ENCODE measurements at places on chromosomes 7 and 10.
A peak's percentile ranks its signal among the peaks of the same experiment; 100 is the strongest.

DNA sequence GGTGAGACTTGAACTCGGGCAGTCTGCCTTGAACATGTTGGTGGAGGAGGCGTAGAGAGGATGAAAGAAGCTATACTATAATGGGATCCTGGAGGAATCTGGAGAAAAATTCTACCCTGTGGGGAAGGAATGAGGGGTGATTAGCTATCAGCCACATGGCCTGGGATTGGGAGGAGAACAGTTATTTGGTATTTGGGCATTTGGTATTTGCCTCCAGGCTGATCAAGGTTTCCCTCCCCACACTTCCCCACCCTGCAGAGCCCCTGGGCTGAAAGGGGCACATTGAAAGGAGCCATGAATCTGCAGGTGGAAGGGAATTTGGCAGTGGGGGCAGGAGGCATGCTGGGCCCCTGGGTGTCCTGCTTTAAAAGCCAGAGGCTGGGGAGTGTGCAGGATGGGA, 235.3 kb downstream of the INHBA start:
- no peak for DNase-seq

DNA sequence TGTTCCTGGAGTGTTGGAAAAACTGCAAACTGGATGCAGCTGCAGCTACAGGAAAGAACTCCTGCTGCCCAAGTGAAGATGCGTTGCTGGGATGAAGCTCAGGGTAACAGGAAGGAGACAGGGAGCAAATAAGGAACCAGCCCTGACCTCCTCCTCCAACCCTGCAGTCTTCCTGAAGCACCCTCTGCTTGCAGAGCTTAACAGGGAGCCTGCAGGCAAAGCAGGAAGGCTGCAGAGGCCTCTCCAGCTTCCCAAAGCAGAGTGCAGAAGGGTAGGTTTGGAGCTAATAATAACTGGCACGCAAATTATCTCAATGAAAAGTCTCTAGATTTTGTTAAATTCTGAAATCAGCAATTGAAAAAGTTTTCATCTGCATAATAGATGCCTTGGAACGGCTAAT, 92.5 kb downstream of the SORCS1 start:
- no peak for DNase-seq

DNA sequence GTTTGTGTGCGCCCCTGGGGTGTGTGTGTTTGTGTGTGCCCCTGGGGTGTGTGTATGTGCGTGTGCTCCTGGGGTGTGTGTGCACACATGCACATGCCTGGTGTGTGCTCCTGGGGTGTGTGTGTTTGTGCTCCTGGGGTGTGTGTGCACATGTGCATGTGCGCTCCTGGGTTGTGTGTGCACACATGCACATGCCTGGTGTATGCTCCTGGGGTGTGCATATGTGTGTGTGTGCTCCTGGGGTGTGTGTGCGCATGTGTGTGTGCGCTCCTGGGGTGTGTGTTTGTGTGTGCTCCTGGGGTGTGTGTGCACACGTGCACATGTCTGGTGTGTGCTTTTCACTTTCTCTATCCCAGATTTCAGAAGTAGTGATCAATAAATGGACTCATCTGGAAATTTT, 321.0 kb downstream of the WDR37 start:
- DNase-seq = no peak

- no peak for DNase-seq
Observed at GRCh38 chr7:50857804-50858489, 75.3 kb upstream of the GRB10 start.

GRCh38 chr7:2209961-2210323, 22.8 kb downstream of the MAD1L1 start:
- DNase-seq = no peak

DNA sequence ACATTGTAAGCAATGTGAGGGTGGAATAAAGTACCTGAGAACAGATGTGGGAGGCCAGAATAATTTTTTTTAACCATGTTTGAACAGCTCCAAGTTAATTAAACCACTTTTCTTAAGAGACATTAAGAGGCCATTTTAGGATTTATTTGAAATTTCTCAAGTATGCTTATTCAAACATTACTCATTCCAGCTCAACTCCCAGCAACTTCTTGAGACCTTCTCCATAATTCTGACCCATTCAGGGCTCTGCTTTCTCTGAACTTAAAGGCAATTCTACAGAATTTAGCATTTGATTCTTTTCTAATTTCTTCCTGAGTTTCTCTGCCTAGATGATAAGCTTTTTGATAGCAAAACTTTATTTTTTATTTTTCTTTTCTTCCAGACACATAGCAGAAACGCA, 314.5 kb downstream of the CAMK1D start:
- no peak for DNase-seq

DNA sequence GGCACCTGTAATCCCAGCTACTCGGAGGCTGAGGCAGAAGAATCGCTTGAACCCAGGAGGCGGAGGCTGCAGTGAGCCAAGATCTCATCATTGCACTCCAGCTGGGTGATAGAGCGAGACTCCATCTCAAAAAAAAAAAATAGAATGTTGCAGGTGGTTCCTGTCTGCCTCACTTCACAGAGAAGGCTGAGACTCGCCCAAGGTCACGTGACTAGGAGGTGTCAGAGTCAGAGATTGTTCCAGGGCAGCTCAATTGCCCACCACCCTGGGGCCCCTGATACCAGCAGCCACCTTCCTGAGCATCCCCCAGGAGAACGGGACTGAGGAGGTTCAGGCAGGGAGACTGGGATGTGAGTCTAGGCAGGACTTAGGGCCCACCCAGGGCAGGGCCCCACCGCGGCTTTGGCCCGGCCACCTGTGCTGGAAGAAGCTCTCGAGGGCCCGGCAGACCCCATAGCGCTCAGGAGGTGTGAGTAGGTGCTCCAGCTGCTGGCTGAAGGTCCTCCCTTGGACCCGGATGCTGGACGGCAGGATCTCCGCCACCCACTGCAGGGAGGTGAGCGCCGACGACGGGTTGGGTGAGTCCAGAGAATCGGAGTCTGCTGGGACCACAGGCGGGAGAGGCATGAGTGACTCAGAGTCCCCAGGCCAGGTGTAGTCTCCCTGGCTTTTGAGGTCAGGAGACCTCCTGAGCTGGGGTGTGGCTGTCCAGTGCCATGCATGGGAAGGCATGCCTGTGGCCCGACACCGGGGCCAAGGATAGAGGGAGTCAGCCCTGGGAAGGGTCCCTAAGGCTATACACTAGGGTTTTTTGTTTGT, 30.9 kb downstream of the GRID2IP start:
- DNase-seq = peak; percentile 50

DNA sequence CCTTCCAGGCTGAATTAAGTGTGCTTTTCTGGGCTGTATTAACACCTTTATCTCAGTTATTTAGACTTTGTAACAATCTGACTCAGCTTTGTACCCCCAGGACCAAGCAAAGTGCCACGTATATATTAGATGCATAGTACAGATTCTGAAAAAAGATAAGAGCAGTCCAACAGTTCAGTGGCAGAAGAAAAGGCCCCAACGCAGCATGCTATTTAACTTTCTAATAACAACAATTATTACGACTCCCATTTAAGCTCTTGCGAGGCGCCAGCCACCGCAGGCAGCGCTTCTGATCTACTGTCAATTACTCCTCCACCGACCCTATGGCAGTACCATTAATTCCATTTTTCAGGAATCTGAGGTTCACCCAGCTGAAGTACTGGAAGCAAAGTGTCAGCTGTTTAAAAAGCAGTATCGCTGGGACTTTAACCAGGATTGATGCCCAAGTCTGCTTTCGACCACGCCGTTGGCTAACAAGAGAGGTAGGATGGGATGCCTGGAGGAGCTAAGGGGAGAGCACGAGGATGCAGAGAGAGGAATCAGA, 638 bp downstream of the LIPA start:
- DNase-seq = no peak

DNA sequence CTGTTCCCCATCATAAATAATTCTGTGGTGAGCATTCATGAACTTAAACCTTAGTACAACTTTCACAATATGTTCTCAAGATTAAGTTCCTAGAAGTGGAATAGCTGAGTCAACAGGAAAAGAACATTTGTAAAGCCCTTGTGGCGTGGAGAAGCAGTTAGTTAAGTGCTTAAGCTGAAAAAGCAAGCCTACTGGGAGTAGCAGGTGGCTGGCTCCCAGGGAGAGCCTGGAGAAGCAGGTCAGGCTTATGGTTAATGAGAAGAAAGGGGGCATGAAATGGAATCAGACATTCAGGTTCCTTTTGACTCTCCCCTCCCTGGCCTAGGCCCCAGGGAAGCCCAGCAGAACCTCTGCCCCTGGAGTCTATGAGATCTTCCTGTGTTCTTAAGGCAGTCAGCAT, 35.3 kb downstream of the VSTM4 start:
- no peak for DNase-seq

DNA sequence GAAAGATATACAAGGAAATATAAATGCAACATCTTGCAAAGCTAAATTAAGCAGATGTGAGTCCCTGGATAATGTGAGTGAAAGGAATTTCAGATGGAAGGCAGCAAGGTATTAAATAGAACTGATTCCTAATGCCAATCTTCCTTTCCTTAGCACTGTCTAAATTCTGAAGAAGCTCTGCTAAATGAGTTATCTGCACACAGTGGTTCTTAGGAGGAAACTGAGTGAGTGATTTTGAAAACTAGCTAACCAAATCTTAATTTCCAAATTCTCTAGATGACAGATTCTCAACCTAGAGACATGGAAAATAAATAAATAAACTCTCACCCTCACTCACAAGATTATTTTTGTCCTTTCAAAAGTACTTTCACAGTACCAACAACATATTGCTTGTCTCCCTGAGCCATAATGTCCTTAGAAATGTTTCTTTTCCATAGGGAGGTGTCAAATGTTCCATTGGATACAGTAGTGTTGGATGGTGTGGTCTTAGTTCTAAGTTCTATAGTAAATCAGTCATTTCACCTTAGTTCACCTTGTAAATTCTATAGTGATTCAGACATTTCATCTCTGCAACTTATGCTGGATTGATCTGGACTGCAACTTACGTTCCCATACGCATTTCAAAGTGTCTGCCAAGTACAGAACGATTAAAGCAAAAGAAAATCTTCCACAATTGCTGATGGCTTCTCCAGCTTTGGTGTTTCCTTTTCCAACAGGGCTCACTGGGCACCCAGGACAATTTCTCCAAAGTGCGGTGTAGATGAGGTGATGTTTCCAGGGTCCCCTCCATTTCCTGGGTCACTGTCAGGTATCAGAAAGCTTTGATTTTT, 145.4 kb upstream of the FAM171A1 start:
- DNase-seq = no peak

DNA sequence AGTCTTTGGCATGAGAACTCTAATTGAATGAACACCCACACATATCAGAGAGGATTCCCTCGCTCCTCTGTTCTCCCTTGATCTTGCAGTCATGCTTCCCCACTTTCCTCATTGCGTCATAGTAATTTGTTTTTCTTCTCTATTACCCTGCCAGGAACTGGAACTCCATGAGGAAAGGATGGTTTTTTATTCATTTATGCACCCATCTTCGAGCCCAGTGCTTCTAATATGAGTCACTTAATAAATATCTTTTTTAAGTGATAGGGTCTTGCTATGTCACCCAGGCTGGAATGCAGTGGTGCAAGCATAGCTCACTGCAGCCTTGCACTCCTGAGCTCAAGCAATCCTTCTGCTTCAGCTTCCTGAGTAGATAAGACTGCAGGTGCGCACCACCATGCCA, 83.5 kb downstream of the OTUD1 start:
- DNase-seq = no peak

DNA sequence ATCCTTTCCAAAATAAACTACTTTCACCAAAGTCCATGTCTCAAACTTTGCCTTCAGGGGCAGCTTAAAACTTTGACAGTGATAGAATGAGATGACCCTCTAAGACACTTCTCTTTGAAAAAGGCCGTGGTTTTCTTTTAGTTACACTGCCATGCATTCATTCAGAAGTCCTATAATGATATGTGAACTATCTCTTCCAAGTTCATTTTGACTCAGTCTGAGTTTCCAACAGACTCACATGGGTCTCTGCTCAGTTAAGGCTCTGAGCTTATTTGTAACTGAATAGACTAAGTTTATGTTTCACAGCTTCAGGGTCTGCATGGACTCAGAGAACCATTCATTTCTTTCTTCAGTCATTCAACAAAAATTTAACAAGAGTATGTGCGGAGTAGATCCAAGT, 208.9 kb upstream of the PRSS1 start:
- no peak for DNase-seq

GRCh38 chr7:6234384-6234783, 38.0 kb downstream of the CYTH3 start:
- peak; percentile 49 for DNase-seq

DNA sequence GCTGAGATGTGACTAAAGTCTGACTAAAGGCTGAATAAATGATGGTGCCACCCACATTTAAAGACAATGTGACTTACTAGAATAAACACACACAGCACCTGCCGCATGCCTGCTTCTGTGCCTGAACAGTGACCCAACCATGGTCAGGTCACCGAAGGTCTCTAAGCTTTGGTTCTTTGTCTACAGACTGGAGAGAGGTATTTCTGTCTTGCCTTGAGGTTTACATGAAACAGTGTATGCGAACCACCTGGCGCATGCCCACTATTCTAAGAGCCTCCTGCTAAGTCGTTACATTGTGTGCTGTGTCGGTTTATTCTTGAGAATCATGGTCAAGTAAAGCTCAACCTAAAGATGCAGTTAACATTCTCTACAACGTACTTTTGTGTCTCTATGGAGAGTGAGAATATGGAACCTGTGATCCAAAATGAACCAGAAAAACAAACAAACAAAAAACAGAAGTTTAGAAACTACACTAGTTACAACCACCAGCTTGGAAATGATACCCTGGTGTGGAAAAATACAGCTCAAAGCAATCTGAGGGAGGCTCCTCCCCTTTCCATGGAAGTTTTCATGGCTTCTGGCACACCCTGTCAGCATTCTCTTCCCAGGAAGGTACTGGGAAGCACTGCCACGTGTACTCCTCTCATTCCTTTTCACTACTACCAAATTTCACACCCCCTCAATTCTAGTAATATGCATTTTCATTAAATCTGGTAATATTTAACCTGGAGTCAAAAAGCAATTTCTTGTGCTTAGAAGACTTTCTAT, 40.0 kb downstream of the VOPP1 start:
- peak; percentile 92 for DNase-seq

Measured in SW480 (cell line).